ENCODE measurements at places on chromosomes 5 and 9.

DNA sequence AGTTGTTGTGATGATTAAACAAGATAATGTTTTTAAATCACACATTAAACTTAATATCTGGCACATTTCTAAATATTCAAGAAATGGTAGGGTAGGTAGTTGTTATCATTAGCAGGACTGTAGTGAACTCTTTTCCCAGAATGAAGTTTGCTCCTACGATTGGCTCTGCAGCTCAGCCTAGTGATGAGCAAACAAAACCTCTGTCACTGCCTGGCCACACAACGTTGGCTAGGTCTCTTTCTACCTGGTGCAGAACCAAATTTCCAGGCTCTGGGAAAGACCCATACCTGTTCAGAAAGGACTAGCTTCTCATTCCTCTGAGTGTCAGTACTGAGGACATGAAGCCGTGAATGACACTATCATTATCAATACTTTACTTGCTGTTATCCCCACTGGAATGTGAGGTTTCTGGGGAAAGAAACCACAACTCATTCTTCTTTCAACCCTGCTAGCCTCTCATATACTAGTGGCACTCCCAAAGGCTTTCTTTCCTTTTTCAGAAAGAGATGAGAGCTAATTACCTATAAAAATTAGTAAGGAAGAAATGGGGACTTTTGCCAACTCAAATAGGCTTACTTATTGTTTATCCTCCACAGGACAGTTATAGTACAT lies 219.3 kb upstream of the TRIM32 start:
- no peak for DNase-seq

- no peak for DNase-seq
Observed at GRCh38 chr9:79046401-79046800, 525.4 kb upstream of the TLE4 start.

DNA sequence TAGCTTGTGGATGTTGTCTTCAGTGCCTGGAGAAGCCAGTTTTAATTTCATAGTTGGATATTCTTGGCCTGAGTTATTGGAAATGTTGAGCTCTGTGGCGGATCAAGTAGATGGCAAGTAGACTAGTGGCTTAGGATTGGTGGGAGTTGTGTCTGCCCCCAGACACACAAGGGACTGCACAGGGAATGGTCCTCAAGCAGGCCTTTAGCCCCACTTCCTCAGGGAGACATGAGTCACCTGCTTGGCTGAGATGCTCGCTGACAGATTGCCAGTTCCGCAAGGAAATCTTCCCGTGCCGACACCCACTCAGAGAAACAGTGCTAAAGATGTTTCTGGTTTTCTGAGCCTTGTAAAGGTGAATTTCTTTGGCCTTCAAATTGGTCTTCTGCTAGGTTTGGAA lies 18.8 kb upstream of the CATSPER3 start:
- DNase-seq, result peak; percentile 57

DNA sequence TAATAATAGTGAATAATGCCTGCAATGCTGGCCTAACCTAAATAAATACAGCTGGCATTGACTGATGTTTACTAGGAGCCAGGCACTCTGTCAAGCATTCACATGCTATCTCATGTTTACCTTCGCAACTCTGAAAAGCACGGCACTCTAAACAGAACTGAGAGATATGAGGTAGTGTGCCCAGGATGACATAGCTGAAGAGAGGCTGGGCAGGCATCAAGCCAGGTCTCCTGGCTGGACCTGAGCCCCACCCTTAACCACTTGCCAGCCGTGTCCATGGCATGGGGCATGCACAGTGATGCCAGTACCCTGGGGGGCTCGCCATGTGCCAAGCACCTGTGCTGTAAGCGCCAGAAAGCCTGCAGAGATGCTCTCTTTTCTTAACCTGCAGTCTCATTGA lies 119.4 kb upstream of the MVB12B start:
- DNase-seq, result no peak

- no peak for DNase-seq
Observed at GRCh38 chr5:160061770-160062169, 52.8 kb downstream of the TTC1 start.

- no peak for DNase-seq
Observed at GRCh38 chr9:71910650-71911060, 338 bp downstream of the ABHD17B start.

- no peak for DNase-seq
Observed at GRCh38 chr5:169085636-169086035, 215.3 kb downstream of the SLIT3 start.

- DNase-seq, result no peak
Observed at GRCh38 chr9:137325124-137325523, 23.1 kb upstream of the NRARP start.

DNA sequence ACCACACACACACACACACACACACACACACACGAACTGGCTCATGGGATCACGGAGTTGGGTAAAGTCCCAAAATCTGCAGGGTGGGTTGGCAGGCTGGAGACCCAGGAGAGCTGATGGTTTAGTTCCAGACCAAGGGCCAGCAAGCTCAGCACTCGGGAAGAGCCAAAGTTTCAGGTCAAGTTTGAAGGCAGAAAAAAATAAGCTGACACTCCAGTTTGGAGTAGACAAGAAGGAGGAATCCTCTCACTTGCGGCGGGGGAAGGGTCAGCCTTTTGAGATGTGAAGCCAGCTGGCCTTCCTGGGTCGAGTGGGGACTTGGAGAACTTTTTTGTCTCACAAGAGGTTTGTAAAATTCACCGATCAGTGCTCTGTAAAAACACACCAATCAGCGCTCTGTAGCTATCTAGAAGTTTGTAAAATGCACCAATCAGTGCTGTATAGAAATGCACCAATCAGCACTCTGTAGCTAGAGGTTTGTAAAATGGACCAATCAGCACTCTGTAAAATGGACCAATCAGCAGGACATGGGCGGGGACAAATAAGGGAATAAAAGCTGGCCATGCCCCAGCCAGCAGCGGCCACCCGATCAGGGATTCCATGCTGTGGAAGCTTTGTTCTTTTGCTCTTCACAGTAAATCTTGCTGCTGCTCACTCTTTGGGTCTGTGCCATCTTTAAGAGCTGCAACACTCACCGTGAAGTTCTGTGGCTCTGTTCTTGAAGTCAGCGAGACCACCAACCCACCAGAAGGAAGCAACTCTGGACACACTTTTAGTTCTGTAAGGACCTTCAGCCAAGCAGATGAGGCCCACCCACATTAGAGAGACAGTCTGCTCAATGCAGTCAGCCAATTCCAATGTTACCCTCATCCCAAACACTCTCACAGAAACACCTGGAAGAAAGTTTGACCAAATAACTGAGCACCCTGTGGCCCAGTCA lies 37.8 kb upstream of the UNC5A start:
- DNase-seq, result no peak

DNA sequence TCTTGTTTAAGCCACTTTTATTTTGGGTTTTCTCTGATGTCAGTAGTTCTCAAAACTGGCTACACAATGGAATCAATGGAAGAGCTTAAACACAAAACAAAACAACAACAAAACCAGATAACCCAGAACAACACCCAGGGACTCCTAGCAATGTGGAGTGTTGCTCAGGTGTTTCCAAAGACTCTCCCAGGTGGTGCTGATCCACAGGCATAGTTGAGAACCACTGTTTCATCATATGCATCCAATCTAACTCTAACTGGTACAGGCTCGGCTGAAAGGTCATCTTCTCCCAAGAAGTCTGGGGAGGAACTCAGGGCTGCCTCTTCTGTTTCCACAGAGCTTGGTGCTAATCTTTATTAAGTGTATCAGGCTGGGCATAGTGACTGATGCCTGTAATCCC lies 5.4 kb upstream of the ALDH1B1 start:
- no peak for DNase-seq

- no peak for DNase-seq
Observed at GRCh38 chr5:158466191-158466590, 607.2 kb upstream of the CLINT1 start.

DNA sequence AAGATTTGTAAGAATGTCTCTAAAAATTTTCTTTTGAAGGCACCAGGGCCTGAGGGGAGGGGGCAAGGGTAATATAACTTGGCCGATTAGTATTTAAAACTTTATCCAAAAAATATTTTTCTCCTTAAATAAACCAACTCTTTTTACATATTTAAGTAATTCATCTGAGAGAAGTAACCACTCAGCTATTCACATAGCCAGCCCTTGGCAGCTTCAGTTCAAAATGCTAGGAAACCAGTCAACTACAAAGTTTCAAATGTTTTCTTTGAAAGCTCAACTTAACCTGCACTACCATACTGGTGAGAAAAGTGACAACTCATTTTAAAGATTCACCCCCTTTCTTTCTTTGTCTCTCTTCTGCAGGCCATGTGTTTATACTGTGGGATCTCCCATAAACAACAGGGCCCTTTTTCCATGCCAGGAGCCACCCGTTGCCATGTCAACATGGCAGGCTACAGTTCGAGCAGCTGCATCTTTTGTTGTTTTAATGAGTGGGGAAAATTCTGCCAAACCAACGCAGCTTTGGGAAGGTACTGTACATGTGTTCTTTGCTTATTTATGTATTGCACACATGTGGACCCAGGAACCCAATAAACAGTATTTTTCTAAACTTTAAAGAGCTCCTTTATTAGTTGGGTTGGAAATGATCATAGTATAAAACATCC lies 46.3 kb downstream of the AOPEP start:
- no peak for DNase-seq

DNA sequence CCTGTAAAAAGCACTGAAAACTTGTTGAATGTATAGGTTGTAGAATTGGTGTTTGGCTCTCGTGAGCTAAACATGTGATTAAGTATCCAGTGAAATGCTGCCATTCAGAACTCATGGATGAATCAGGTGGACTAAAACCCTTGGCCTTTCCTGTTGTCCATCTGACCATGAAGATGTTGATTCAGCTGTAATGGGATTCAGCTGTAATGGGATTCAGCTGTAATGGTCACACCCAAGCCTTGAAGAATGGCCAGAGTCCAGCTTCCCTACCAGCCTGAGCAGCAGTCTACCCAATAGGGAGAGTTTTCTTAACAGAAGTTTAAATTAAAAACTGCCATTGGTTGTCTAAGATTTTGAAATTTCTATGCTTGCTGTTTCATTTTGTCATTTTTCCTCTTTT lies 18.1 kb downstream of the MAMDC2 start:
- DNase-seq, result no peak

GRCh38 chr5:67135381-67135984 lies 61.1 kb downstream of the CD180 start:
- DNase-seq, result no peak

DNA sequence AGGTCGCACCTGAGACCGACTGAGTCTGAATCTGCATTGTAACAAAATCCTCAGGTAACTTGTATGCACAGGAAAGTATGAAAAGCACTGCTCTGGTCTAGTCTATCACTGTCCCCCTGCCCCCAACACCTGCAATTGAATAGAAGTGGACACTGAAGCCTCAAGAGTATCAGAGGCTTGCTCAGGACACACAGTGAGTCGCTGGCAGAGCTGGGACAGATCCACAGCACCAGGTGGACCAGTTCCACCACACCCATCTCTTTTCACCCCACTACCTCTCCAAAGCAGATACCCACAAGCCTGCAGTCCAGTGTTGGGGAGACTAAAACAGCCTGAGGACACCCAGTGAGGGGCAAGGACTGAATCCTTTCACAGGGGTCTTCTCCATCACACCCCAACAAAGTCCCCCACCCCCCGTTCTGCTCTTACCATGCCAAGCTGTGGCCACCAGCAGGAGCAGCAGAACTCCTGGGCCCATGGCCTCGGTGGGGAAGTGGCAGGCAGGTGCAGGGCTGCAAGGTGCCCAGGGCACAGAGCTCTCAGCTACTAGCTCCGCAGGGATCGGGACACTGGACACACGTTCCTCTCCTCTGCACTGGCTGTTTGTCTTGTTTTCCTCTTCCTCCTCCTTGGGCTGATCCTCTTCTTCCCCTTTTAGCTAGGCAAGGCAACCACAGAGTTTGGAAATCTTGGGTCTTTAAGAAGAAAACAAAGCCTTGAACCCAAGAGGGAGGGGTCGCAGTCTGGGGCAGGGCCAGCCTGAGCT lies at the start of gene CSF1R:
Gene CSF1R, minus strand, starts transcription at position 605 of the 766 bp plus-strand sequence. Its CDS starts 127 bp downstream, at position 478.
- no peak for DNase-seq

GRCh38 chr9:14520341-14520740 lies 172.9 kb downstream of the ZDHHC21 start:
- DNase-seq, result no peak

- DNase-seq, result no peak
Observed at GRCh38 chr5:127891942-127892341, 188.8 kb downstream of the CCDC192 start.

- DNase-seq, result no peak
Observed at GRCh38 chr5:149423049-149423793, 44.1 kb upstream of the IL17B start.

DNA sequence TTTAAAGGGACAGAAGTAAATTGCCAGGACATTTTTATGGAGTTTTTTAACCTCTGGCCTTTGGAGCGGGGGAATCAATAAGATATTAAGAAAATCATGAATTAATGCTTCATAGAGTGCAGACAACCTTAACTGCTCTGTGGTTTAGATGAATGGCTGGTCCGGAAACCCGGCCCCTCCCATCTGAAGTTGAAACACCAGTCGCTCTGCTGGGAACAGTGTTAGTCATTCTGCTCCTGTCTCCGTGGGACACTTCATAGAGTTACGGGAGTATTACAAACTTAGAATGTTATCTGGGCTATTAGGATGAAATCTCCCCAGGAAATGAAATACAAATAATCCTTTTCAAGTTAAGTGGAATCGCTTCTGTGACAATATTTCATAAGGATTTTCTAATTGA lies 110.1 kb upstream of the IRX2 start:
- no peak for DNase-seq

DNA sequence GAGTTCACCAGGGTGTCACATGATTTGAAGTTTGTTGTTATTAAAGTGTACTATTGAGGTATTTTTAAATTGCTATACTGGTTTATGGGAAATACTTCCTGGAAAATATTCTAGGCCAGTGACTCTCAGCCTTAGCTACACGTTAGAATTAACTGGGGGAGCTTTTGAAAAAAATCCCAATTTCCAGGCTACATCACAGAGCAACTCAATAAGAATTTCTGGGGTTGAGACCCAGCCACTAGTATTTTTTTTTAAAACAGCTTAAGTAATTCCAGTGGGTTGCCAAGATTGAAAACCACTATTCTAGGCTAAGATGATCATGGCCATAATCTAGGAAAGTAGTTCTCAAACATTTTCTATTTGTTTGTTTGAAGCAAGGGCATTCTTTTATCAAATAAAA lies 142.9 kb upstream of the GRIA1 start:
- no peak for DNase-seq

- no peak for DNase-seq
Observed at GRCh38 chr9:86286278-86286677, 3.9 kb upstream of the ISCA1 start.

DNA sequence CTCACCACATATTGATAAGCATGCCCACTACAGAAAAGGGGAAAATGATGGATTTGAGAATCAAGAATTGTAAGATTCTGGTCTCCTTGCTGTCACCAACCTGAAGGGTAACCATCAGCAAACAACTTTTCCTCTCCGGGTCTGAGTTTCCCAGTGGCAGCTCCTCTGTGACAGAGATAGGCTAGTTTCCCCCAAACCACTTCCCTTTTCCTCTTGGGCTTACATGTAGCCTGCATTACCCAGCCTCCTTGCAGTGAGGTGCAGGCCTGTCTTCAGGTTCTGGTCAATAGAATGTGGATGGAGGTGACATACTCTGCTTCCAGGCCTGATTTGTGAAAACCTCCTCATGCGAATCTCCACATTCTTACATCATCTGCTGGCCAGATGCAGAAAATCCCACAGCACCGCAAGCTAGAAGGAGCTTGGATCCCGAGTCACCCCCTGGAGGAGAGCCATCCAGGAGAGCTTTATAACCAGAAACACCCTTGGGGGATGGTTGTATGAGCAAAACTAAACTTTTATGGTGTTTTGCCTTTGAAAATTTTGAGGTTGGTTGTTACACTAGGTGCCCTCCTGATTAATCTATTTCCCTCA lies 206.1 kb downstream of the RGS3 start:
- DNase-seq, result peak; percentile 50

- no peak for DNase-seq
Observed at GRCh38 chr5:133779828-133780475, 167.6 kb upstream of the FSTL4 start.

GRCh38 chr5:180784497-180785097 lies 18.0 kb downstream of the MGAT1 start:
- DNase-seq, result peak; percentile 78
